Activated naive CD8-positive, alpha-beta T cell treated with anti-CD3 and anti-CD28 coated beads, Interleukin-2, amount 10 ng/mL, durations not matched to agents 7 days and 5 days (primary cell): ENCODE measurements at places on chromosomes 2 and 18. TPM values are rescaled to one million over a fixed set of nuclear protein-coding genes. Genes with fewer than 3 reads are reported as not detected.

DNA sequence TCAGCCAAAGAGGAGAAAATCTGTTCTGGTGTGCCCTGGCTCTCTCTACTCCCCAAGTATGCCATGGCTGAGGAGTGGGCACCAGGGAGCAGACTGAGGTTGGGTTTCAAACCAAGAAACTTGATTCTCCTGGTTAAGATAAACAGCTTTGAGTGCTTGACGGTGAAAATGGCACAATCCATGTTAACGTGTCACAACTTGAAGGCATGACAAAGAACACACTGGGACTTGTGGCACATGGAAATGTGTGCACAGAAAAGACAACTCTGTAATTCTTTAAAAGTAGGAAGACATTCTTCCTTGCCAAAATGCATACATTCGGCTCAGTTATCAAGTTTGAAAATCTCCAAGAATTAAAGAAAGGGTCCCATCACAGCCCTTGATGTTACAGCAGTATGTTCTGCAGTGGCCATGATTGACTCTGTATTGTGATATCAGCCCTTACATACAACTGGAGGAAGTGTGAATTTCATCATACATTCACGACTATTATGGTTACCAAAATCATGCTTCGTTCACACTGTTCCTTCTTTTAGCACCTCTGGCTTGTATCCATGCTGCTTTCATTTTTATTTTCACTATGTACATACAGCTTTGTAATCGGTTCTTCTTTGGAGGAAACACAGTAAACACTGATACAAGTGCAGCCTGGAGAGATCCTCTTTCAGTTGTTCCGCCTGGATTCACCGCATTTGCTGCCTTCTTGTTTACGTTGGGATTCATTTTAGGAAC is 15.6 kb upstream of the ACTG2 start:
- DNase-seq: no peak

- no peak for DNase-seq
Observed at GRCh38 chr2:25115902-25116301, 52.5 kb downstream of the POMC start.

DNA sequence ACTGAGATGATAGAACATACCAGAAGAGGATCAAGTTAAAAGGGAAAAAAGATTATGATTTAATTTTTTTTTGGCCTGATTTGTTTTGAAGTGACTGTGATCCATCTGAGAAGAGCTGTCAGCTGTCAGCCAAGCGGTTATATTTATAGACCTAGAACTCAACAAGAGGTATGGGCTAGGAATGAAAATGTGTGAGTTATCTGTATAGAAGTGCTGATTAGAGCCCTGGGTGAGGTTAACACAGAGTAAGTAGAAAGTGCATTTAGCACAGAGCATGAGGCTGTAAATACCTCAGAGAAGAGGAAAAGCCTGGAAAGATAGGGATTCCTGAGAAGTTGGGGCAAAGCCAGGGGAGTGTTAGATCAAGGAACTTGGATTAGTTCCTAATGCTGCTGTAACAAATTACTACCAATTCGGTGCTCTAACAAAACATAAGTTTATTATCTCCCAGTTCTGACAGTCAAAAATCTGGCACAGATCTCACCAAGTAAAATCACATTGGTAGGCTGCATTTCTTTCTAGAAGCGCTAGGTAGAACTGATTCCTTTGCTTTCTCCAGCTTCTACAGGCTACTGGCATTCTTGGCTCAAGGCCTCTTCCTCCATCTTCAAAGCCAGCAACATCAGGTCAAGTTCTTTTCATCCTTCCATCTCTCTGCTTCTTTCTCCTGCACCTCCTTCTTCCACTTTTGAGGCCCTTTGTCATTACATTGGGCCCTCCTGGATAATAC is 197.4 kb upstream of the SPHKAP start:
- no peak for DNase-seq

DNA sequence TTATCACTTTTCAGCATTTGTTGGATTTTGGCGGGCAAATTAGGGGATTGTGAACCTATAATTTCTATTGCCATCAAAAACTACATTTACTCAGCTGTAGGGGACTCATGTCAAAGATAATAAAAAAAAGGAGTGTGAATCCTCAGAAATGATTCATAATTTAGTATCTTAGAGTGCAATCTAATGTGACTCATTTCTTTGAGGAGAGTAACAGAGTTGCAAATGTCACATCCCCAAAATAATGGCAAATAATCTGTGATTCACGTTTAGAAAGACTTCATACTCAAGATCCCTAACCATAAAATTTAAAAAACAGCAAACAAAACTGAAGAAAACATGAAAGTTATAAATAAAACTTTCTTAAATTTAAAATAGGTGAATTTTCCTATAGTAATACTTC is 373.0 kb downstream of the CDH2 start:
- no peak for DNase-seq

The MROH2A gene
- not detected for total RNA-seq

GRCh38 chr2:76579911-76580310 is 869.2 kb upstream of the GCFC2 start:
- DNase-seq: no peak

GRCh38 chr2:17195016-17195415 is 323.2 kb downstream of the RAD51AP2 start:
- DNase-seq: no peak

The GALNT3 gene
- total RNA-seq: 5.0 TPM

DNA sequence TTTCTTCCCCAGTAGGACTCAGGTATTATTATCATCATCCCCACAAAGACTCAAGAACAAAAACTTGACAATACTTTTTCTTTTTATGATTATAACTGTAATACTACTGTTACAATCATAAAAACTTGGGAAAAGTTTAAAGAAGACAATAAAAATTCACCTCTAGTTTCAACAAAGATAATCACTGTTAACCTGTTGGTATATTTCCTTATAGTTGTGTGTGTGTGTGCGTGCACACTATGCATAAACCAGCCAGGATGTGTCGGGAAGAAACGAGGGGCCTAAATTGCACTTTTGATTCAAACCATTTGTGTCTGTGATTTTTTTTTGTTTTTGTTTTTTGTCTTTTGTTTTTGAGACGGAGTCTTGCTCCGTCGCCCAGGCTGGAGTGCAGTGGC is 233.0 kb downstream of the TPGS2 start:
- no peak for DNase-seq

- no peak for DNase-seq
Observed at GRCh38 chr2:1791006-1791605, 46.8 kb upstream of the PXDN start.
